ENCODE measurements at places on chromosomes 13 and 19.

DNA sequence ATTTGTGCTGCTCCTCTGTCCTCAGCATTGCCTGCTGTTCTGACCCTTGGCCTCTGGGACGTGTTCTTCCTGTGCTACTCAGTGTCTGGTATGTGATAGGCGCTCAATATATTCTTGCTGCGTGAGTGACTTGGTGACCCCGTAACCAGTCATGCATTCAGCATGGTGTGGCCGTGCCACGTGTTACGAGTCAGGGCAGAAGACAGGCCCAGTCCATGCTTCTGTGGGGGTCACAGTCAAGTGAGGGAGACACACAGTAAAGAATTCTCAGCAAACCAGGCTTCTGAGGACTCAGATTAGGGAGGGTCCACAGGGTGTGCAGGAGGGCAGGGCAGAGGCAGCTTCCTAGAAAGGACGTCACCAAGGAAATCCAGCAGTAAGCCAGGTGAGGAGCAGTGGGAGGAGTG is 7.9 kb downstream of the PPP1R37 start:
- DNase-seq: no peak

DNA sequence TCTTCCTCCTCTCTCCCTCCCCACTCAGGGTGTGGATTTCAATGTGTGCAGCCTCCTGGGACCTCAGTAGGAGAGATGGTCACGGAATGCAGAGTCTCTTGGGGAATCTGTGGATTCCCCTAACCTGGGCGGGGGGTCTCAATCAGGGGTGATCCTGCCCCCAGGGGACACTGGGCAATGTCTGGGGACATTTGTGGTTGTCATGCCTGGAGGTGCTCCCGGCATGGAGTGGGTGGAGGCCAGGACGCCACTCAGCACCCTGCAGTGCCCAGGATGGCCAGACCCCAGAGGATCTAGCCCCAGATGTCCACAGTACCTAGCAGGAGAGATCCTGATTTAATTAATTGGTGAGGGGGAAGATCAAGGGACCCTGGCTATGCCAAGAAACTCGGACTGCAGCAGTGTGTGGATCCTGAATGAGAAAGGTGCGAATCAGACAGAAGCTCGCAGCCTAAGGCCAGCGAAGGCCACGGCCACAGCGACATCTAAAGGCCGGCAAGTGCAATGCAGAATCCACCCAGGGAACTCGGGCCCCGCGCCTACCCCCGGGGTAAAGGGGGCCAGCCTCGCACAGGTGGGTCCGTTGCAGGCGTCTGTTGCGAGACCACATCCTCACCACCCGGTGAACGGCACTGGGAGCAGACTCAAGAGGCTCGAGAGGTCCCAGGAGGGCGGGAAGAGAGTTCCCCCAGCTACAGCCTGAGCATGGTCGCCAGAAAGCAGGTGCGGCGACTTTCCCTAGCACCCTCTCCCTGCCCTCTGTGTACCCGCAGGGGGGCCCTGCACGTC is 88.8 kb downstream of the GNG7 start:
- DNase-seq: peak; percentile 60

- DNase-seq: peak; percentile 25
Observed at GRCh38 chr19:39671739-39672363, 16.1 kb downstream of the LGALS16 start.

DNA sequence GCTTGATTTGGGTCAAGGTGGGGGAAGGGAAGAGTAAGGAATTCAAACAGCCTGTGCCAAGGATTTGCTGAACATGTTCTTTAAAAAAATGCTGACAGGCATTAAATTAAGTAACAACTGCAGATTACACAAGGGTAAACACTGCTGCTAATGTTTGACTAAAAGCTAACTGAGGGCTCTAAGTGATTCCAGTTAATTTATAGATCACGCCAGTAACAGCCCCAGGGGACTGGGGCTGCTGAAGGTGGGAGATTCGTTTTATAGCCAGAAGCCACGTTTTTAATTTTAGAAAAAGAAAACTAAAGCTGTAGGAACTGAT is 321.7 kb downstream of the DLEU7 start:
- DNase-seq: no peak

- DNase-seq: no peak
Observed at GRCh38 chr19:38799104-38799503, 10.1 kb downstream of the LGALS7B start.

- no peak for DNase-seq
Observed at GRCh38 chr13:74476365-74476764, 342.2 kb upstream of the KLF12 start.

GRCh38 chr13:87669379-87669978 is 1.7 kb upstream of the SLITRK5 start:
- DNase-seq: no peak

GRCh38 chr13:48891586-48891985 is 84.1 kb upstream of the FNDC3A start:
- DNase-seq: no peak

- DNase-seq: no peak
Observed at GRCh38 chr19:19485161-19485997, 30.0 kb downstream of the TSSK6 start.

DNA sequence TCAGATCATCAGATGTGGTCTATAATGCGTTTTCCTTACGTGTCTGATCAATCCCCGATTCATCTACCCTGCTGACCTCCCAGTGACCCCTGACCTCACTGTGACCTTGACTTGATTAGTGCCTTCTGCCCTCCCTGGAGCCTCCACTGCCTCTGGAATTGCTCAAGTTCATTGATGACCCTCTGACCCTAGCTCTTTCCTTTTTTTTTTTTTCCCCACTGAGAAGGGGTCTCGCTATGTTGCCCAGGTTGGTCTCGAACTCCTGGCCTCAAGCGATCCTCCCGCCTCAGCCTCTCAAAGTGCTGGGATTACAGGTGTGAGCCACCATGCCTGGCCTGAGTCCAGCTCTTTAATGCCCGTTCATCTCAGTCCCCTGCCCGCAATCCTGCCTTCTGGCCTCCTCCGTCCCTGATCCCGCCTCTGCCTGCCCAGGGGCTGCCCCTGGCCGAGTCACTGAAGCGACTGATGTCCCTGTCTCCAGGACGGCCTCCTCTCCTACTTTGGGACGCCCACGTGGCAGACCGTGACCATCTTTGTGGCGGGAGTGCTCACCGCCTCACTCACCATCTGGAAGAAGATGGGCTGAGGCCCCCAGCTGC is 4.0 kb upstream of the FTL start:
- no peak for DNase-seq

GRCh38 chr13:32224916-32225315 is 90.2 kb downstream of the ZAR1L start:
- DNase-seq: no peak

DNA sequence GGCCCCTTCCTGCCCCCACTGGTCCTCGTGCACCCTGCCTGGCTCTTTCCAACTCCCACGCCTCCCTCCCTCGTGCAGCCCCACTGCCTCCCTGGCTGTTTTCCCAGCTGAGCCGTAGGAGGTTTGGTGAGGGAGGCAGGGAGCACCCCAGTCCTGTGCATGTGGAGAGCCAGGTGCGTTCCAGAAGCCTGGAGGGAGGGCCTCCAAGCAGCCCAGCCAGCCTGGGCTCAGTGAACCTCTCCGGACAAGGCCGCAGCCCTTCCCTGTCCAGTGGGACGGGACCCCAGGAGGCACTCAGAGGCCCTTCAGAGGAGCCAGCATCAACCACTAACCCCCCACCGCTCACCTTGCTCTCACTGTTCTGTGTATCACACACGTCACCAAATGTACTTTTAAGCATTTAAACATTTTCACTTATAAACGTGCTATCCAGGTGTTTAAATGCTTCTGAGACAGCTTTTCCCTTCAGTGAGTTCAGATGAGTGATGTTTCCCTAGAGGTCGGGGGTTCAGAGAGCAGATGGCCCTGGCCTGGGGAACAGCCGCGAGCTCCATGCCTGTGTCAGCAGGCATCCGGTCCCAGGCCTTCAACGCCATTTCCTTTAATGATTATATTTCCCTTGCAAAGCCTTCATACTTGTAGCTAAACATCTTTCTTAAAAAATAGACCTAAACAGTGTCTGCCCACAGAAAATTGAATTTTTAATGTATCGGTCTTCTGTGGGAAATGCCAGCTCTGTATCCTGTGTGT is 122.6 kb downstream of the ATP11A start:
- no peak for DNase-seq

DNA sequence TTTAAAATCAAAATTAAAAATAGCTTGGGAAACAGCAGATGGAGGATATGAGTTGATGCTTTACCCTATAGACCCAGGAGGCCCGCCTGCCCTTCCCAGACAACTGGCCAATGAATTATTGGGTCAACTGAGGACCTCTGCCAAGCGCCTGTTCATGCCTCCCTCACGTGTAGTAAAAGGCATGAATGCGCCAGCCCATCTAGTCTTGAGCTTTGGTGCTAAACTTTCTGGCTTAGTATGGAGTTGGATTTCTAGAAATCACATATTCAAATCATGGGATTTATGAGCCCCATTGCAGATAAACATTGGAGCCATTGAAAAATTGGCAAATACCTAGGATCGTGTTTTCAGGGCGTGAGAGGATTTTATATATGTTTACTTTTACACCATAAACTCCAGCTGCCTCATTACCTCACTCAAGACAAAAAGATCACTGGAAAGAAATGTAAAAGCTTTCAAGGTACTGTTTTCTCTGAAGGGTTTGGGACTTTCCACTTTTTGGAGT is 47.1 kb downstream of the COL4A2 start:
- no peak for DNase-seq

DNA sequence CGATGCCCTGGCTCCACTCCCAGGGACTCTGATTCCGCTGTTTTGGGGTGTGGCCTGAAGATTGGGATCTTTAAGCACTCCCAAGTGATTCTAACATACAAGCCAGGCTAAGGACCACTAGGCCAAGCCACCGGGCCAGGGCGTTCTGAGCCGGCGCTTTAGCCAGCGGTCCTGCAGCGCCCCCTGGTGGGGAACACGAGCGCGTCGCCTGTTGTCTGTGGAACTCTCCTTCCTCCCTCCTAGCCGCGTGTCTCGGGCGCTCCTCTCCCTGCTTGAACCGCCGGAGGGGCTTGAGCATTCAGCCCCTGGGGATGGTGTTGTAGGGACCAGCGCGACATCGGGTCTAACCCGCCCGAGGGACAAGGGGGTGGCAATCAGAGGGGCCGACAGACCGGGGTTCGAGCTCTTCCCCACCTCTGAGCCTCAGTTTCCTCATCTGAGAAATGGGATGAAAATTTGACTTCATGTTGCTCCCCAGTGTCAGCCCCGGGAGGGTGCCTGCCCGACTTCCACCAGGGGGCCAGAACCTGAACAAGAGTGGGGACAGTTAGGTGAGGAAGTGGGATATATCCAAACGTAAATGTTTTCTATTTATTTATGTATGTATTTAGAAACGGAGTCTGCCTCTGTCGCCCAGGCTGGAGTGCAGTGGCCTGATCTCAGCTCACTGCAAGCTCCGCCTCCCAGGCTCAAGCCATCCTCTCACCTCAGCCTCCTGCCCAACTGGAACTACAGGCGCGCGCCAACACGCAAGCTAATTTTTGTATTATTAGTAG is 18.0 kb upstream of the PNMA8B start:
- DNase-seq: peak; percentile 81

DNA sequence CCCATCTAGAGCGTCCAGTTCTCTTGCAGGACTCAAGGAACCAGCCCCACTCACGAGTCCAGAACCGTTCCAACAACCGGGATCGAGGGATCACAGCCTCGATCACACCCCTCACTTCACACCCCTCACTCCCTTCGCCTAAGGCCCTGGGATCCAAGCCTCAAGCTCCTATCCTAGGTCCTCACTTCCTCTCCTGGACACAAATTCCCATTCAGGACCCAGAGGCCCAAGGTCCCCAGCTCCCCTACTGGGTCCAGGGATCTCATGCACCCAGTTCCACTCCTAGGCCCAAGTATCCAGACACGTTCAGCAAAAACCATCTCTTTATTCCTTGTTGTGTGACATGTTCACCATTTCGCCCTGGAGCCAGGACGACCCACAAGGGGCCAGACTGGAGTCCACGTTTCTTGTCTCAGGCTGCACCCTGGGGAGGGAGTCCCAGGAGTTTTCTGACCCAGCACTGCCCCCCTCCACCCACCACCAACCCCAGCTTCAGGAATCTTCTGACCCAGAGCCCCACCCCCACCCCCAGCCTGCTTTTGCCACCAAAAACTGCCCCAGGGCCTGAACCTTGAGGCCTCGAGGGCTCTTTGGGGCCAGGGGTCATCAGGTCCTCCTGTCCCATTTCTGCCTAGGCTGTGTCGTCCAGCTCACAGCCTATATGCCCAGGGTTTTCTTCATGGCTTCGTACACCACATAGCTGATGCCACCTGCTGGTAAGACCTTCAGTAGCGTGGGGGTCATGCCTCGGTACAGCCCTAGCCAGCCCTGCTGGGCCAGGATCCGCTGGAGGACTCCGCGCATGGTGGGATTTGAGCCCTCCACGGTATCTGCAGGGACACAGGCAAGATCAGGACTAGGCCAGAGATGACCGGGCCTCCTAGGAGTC is 1.4 kb upstream of the KHSRP start:
- DNase-seq: peak; percentile 12

GRCh38 chr13:97327086-97327485 is 105.0 kb downstream of the MBNL2 start:
- DNase-seq: no peak

- peak; percentile 92 for DNase-seq
Observed at GRCh38 chr19:1239796-1240737, 1.5 kb upstream of the ATP5F1D start.

DNA sequence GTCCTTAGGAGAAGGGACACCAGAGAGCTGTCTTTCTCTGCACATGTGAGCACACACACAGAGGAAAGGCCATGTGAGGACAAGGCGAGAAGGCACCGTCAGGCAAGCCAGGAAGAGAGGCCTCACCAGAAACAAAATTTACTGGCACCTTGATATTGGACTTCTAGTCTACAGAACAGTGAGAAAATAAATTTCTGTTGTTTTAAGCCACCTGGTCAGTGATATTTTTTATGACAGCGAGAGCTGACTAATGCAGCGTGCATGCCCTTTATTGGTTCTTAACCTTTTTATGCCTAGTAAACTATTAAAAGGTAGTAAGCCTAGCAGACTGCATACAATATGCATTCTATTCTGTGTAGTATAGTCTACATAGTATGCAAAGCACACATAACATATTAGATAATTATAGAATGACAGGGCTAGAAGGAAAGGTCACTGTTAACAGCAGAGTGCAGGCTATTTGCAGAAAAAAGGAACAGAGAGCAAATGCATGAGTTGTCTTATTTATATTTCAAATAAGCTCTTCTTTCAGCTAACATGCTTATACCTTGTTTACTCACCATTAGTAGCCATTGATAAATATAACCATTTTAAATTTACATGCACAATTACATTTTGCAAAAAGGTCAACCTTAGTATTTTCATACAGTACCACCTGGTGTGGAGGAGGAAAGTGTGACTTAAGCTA is 25.2 kb upstream of the KATNAL1 start:
- no peak for DNase-seq

GRCh38 chr19:42324655-42325307 is 654 bp upstream of the MEGF8 start:
- DNase-seq: no peak

GRCh38 chr19:52171321-52172169 is at the start of gene ZNF836:
ZNF836 (minus strand) TSS chr19:52171621; CDS start chr19:52168072, 3,549 bp downstream.
- peak; percentile 89 for DNase-seq

Measured in activated CD4-positive, alpha-beta T cell treated with anti-CD3 and anti-CD28 coated beads, Interleukin-2, amount 50 U/mL, for 1 hour (primary cell).